SJSA1 (cell line): ENCODE measurements at places on chromosomes 3 and 15.

GRCh38 chr3:196093317-196094111, 11.6 kb upstream of the TFRC start:
- DNase-seq, result no peak

- no peak for DNase-seq
These were observed 42.1 kb upstream of the BHLHE40 start for GRCh38 chr3:4936982-4937614.

GRCh38 chr3:113441051-113441770, at the start of gene CFAP44:
CFAP44 (minus strand) TSS chr3:113441493; CDS start chr3:113433664, 7,829 bp downstream.
- no peak for DNase-seq

DNA sequence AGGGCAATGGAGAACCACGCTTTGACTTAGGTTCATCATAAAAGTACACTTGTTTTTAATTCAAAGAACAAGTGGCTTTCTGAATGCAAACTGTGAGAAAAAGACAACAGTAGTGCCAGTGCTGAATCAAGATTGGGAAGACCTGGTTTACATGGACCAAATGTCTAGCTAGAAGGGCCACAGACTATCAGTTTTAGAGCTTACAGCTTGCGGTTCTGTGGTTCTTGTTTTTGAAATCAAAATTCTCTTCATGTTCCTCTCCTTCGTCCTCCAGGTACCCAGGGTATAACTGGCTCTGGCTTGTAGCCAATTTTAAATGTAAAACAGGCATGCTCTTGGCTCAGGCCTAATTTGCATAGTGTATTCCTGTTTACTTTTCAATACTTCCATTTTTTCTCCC, 124.6 kb downstream of the TGFBR2 start:
- DNase-seq, result no peak

GRCh38 chr3:84946240-84946639, 12.5 kb upstream of the CADM2 start:
- no peak for DNase-seq

GRCh38 chr3:142586803-142587406, 8.4 kb upstream of the ATR start:
- peak; percentile 57 for DNase-seq

- no peak for DNase-seq
These were observed 19.8 kb upstream of the CHCHD6 start for GRCh38 chr3:126684218-126684751.

GRCh38 chr3:147313513-147313912, 92.8 kb downstream of the ZIC4 start:
- DNase-seq, result no peak

GRCh38 chr15:69808756-69809155, 289.0 kb downstream of the TLE3 start:
- DNase-seq, result peak; percentile 94

DNA sequence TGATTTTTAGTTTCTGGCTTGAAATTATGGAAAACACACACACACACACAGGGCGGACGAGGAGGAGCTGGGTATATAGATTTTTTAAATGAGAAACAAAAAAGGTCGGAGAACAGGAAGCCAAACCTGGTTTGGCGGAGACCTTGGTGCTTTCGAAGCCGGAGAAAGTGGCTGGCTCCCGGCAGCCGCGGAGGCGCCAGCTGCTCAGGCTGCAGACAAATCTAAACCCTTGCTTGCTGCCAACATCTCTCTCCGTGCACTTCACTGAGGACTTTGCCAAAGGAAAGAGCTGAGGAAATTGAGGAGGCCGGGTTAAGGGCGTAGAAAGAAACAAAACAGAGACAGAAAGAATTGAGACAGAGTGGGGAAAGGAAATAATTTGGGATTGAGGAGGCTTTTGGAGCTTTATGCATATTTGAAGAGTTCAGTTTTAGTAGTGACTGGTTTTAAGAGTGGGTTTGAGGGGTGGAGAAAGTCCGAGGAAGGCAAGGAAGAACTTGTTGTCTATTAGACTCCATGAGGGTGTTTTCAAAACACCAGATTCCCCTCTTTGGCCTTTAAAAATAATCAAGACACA, 2.2 kb downstream of the ZIC1 start:
- peak; percentile 37 for DNase-seq

DNA sequence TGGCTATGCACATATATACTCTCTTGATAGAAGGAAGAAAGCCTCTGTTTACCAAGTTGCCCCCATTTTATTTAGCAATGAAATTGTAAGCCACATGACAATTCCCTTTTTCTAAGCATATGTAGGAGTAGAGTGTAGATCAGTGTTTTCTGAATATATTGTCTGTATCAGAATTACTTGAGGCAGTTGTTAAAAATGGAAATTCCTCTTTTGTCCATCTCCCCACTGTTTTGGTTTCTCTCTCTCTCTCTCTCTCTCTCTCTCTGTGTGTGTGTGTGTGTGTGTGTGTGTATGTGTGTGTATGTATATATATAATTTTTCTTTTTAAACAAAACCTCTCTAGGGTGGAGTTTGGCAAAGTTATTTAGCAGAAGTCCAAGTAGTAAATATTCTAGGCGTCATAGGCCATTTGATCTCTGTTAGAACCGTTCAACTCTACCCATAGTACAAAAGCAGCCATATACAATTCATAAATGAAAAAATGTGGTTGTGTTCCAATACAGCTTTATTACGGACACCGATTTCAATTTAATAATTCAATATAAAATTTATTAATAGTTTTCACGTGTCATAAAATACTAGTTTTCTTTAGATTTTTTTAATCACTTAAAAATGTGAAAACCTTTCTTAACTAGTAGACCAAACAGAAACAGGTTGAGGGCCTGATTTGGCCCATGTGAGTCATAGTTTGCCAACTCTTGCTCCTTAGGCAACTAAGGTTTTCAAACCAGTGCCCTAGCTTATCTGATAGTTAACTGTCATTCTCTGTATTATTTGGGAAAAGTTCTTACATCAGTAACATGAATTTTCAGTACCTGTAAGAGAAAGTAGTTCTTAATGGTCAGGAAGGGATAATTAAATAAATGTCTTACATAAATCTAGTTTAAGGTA, 39.8 kb downstream of the UBE2E1 start:
- DNase-seq, result no peak

GRCh38 chr3:106510206-106510605, 641.4 kb upstream of the CBLB start:
- DNase-seq, result no peak

GRCh38 chr3:125192190-125193035, 20.1 kb downstream of the SLC12A8 start:
- no peak for DNase-seq

DNA sequence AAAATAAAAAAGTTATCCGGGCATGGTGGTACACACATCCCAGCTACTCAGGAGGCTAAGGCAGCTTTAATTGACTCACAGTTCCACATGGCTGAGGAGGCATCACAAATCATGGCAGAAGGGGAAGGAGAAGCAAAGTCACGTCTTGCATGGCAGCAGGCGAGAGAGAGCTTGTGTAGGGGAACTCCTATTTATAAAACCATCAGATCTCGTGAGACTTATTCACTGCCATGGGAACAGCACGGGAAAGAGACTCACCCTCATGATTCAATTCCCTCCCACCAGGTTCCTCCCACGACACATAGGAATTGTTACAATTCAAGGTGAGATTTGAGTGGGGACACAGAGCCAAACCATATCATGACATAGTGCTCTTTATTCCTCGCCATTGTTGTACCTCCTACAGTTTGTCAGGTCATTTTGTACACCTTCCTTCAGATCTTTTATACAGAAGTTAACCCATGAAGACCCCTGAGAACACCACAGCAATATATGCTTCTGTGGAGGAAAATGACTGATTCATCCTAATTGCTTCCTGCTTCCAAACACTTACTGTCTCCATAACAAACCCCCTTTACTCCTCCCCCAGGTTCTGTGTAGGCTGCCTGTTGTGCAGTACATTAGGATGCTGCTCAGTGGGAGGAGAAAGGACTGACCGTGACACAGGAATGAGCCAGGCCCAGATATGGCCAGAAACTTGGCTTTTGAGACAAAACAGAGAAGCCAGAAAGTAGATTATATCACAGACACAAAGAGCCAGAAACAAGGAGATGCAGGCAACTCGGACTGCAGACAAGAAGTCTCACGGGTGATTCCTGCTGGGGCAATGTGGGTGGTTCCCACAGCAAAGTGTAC, 67.9 kb upstream of the HEG1 start:
- no peak for DNase-seq

DNA sequence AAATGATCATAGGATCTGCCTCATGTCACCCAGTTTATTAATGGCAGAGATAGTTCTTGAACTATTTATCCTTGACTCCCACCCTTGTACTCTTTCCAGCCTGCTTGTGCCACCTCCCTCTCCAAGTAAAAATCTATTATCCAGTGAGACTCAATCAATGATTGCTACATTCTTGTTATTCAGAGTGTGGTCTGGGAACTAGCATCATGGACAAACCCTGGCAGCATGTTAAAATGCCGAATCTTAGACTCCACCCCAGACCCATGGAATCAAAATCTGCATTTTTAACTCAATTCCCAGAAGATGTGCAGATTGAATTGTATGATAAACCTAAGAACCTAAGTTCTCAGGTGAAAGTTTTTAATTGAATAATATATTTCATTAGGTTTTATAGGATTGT, 34.7 kb upstream of the PYDC2 start:
- DNase-seq, result no peak

DNA sequence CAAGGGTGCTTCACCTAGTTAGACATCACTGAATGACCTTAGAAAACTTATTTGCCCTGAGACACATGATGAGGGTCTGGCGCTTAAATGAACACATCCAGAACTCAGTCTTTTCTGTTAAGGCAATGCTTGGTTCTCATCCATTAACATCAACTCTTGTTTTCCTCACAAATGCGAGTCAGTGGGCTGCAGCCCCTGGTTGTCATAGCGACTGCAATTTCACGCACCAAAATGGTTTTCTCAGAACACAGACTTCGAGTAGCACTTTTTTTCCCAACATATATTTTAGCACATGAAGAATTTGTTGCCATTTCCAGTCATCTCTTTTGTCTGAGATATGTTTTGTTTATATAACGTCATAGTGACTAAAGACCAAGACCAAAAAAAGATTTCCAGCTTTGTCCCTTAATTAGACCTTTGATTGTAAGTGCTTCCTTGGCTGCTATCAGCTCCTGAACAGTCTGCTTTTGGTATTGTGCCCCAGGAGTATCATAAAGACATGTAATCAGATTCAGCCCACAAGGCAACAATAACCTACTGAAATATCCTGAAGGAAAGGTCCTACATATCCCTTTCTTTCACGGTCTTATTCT, 68.5 kb downstream of the GPR176 start:
- peak; percentile 74 for DNase-seq

DNA sequence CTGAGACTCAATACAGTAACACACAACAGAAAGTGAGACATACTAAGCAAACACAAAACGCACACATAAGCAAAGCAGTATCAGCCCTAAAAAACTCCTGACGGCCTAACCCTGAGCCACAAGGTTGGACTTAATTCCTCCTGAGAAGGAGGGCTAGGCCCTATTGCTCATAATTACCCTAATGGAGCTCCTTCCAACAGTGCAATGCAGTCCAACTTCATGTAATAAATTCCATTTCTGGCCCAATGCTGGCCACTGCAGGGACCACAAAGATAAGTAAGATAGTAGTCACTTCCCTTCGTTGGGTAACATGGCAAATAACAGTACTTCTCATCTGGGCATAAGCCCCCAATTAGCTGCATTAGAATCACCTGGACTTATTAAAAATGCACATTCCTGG, 4.2 kb downstream of the VPS39 start:
- no peak for DNase-seq

GRCh38 chr3:41207355-41207754, 8.1 kb downstream of the CTNNB1 start:
- no peak for DNase-seq

GRCh38 chr3:107106316-107106715, 270.9 kb upstream of the CCDC54 start:
- DNase-seq, result peak; percentile 15

- no peak for DNase-seq
These were observed 15.4 kb upstream of the AADAC start for GRCh38 chr3:151798466-151798865.

DNA sequence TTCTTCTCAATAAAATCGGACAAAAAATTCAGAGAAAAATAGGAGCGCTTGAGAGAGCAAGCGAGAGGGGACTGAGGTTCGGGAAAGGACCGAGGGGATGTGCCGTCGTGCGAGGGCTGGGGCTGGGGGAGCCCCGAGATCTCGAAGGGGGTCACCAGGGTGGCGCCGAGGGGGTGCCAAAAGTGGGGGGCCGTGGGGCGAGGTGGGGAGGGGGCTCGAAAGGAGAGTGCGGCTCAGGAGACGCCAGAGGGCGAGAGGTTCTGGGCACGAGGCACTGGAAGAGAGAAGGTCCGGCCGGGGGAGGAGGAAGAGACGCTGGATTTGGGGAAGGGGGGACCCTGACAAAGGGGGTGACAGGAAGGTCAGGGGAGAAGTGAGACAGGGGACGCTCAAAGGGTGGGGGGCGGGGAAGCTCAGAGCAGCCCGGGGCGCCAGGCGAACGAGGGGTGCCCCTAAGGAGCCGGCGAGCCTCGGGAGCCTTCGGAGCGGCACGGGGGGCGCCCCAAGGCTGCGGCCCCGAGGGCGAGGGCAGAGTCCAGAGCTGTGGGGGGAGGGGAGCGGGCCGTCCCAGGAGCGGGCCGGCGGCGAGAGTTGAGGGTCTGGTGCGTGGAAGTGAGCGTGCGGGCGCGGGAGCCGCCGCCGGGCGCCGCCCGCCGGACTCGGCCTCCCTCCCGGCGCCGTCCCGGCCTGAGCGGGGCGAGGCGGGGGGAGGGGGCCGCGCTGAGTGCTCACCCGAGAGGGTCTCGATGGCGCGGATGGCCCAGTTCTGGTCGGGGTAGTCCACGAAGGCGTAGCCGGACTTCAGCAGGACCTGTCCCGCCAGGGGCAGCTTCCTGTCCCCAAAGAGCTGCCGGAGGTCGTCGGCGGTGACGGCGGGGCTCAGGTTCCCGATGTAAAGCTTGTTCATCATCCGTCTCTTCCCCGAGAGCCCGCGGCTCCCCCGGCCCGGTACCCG, 514 bp downstream of the IGF2BP2 start:
- DNase-seq, result peak; percentile 51

DNA sequence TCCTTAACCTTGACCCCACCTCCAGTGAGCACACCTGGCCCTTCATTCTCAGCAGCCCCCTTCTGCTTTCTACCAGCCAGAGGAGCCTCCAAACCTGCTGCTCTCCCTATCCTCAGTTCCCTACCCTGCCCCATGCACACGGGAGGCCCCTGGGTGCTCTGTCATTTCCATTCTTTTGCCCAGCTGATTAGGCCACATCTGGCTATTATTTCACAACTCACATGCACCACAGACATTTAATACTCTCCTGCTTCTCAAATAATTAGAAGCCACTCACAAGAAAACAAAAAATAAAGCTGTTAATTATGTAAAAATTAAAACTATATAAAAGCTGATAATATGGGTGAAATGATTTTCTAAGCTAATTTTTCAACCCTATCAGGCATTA, 50.7 kb downstream of the MYLK start:
- no peak for DNase-seq
